NCI-H446 (cell line): ENCODE measurements at places on chromosomes 1 and 21.
A peak's percentile ranks its signal among the peaks of the same experiment; 100 is the strongest.

- no peak for DNase-seq
These were observed 499.9 kb downstream of the NUF2 start for GRCh38 chr1:163821679-163822078.

DNA sequence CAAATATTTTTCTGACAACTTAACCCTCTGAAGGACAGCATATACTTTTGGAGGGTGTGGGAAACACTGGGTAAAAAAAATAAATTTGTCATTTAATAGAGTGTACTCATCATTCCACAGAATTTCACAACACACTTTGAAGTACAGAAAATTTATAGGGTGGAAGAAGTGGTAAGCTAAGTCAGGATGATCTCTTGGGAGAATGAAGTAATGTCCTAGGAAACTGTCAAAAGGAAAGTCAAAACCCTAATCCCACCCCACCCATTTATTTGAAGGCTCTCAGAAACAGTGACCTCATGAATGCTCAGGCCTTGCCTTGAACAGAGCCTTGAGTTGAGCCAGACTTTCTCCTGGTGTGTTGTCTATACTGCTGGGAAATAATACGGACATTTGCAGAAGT, 7.3 kb upstream of the UAP1 start:
- DNase-seq: no peak

GRCh38 chr1:25727635-25728286, 72.2 kb upstream of the SELENON start:
- peak; percentile 91 for DNase-seq

DNA sequence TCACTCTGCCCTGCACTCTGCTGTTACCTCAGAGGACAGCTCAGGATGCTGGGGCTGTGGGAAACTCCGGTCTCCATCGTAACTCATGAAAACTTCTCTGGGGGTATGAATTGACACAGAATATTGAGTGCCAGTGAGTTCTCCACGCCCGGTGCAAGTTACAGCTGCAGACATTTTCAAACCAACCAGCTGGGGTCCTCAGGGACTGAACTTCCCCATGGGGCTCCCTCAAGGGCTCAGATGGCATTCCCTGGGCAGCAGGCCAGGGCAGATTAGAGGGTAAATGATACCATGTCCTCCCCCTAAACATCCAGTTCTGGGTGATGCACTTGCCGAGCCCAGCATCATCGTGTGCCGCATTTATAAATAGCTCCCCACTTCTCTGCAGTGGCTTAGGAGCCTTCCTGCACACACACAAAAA, 27.8 kb upstream of the CCSAP start:
- DNase-seq: peak; percentile 47

GRCh38 chr1:3740042-3740441, 12.2 kb upstream of the CCDC27 start:
- DNase-seq: no peak

GRCh38 chr1:6594977-6595740, 7.5 kb downstream of the KLHL21 start:
- no peak for DNase-seq

GRCh38 chr1:153643100-153643499, 9.2 kb downstream of the CHTOP start:
- no peak for DNase-seq

DNA sequence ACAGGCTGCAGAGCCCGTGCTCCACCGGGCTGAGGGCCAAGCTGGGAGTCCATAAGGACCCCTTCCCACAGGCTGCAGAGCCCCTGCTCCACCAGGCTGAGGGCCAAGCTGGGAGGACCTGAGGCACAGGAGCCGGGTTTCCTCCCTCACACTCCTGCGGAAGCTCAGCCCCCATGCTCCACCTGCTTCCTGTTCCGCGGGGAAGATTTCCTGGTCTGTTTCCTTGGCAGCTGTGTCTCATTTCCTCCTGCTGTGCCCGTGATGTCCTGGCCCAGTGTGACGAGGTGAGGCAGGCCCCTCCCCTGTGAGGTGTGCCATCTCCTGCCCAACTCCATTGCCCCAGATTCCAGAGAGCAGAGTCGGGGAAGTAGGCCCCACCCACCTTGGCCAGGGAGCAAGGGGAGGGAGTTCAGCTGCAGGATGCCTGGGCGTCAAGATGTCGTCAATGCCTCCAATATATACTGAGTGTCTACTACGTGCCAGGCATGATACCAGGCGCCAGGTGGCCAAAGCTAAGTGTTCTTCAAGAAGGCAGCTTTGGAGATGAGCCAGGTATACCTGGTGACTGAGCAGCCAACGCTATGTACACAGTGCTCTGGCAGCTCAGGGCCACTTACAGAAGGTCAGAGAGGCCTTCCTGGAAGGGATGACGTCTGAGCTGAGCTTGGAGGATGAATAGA, 58.8 kb downstream of the NAV1 start:
- peak; percentile 66 for DNase-seq

GRCh38 chr1:143625886-143626285, 345.9 kb downstream of the FAM72C start:
- DNase-seq: no peak

DNA sequence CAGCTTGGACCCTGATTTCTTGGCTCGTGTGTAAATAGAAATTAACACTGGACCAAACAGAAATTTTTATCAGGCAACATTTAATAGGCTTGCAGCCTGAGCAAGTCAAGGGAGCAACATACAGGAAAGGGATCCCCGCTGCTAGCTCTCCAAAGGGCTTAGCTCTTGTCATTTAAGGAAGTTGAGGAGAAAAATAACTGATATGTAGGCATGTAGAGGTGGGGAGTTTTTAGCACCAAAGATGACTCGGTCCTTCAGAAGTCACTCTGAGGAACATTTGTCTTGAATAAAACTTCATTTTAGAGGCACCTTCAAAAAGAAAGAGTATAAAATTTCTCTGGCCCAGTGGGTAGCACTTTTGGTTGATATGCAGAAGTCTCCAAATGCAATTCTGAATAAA, 27.1 kb downstream of the GBP2 start:
- no peak for DNase-seq

DNA sequence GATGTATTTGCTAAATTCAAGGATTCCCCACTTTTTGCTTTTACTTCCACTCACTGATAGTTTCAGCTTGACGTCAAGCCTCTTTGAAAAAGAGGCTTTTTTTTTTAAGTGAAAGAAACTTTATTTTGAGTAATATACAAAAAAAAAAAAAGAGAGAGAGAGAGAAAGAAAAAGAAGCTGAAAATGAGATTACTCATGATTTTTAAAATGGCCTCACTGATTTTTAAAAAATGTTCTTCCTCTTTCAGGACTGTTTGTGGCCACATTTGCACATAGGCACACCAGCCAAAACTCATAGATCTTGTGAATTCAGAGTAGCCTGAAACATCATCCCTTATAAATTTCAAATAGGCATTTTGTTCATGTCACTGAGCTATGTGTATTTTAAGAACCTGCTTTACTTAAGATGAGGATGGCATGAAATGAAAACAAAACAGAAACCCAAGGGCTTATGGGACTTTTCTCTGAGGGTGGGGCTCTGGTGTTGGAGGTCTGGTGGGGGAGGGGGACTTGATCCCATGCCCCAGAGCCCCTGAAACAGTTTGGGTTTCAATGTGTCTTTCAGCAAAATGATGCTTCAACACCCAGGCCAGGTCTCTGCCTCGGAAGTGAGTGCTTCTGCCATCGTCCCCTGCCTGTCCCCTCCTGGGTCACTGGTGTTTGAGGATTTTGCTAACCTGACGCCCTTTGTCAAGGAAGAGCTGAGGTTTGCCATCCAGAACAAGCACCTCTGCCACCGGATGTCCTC, 6.1 kb downstream of the ATF3 start:
- no peak for DNase-seq

DNA sequence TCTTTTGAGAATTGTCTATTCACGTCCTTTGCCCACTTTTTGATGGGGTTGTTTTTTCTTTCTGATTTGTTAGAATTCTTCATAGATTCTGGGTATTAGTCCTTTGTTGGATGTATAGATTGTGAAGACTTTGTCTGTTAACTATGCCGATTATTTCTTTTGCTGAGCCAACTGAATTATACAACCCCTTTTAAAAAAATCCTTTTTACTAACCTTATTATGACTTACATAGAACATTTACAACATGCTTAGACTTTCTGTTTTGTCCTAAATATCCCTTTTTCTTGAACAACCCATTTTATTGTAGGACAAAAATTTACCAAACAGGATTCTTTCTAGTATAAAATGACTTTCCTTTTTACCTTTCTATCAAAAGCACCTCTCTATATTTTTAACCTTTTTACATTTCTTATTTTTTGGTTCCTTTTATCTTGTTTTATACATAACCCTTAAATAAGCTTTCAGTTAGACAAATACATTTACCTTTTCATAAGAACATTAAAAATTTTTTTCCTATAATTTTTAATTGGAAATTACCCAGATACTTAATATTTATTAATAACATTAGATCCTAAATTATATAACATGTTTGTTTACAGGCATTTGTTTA, 70.4 kb upstream of the TTLL7 start:
- no peak for DNase-seq

- DNase-seq: no peak
These were observed 64.8 kb upstream of the BACH1 start for GRCh38 chr21:29233611-29234540.

- no peak for DNase-seq
These were observed 20.7 kb upstream of the SLC45A1 start for GRCh38 chr1:8297245-8297644.

DNA sequence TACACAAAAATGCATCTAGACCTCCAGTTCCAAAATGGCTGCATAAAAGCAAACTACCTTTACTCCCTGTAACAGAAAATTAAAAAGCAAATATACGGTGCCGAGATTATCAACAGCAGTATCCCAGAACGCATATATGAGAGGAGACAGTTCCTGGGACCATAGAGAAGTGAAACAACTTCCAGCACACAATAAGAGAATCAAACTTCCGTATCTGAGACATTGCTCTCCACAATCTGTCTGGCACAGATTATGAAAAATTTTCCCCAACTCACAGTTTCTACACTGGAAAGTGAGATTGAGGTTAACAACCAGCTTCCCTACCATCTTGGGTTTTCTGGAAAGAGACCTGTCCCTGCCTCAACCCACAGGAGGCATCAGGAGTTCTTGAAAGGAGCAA, 47.2 kb upstream of the ST6GALNAC3 start:
- DNase-seq: no peak

DNA sequence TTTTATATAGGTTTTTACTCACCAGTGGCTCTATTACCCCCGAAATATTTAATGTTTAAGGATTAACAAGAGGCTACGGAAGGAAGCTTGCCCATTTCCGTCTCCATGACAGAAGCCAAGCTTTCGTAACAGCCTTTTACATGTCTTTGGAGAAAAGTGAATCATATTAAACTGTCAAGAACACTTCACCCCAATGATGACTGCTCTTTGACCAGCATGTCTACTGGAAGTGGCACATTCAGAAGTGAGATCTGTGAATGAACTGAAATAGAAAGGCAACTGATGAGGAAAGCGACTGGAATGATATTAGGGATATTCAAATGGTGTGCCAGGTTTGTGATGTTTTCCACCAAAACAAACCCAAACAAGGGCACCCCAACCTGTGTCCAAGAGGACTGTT, 8.5 kb upstream of the PRDM15 start:
- DNase-seq: no peak

GRCh38 chr1:48790397-48790796, 13.7 kb upstream of the BEND5 start:
- DNase-seq: no peak

GRCh38 chr1:51270751-51271150, 34.7 kb downstream of the RNF11 start:
- no peak for DNase-seq

DNA sequence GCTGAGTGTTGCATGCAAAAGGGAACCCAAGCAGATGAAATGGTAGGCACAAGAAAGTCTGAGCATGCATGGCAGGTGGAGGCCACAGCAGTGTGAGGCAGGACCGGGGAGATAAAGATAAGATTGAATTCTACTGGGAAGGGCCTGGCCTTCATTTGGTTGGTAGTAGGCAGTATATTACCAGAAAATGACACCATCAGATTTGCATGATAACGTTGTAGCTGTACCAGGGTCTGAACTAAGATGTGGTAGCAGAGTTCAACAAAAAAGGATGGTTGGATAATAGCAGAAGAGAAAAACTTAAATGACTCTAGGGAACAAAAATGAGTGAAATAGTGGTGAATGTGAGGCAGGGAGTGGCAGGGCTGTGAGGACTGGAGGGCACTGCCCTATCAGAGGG, 75.6 kb upstream of the DNAJC6 start:
- DNase-seq: no peak

- no peak for DNase-seq
These were observed 4.7 kb downstream of the TFF3 start for GRCh38 chr21:42310411-42311001.
